ENCODE measurements at places on chromosomes 7 and 10. TPM values are rescaled to one million over a fixed set of nuclear protein-coding genes. Genes with fewer than 3 reads are reported as not detected.

- no peak for DNase-seq
Measured at GRCh38 chr7:144824360-144824759, 11.5 kb downstream of the TPK1 start.

DNA sequence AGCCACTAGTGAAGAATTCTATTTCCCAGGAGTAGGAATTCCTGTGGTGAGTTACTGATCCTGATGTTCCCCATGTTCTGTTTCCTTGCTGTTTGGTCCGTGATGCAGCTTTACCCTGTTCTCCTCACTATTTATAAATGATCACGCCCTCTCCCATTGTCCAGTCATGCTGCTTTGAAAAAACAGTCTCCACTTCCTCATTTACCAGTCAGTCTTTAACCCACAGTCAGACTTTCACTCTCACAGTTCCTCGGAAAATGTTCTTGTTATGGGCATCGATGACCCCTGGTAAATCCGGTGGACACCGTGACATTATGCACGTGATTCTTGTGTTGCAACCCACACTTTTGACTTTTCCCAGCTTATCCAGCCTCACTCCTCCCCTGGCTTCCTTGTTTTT, 14.4 kb downstream of the SCIN start:
- DNase-seq, result no peak

The BMS1 gene
- total RNA-seq, result 13.7 TPM

The TMEM213 gene
- not detected for total RNA-seq

GRCh38 chr10:25902002-25902401, 32.0 kb upstream of the MYO3A start:
- no peak for DNase-seq

The OPN1SW gene
- total RNA-seq, result not detected

The SEMA3D gene
- total RNA-seq, result 1.9 TPM

The LBX1 gene
- 0.10 TPM for total RNA-seq

The CABCOCO1 gene
- total RNA-seq, result 0.35 TPM

DNA sequence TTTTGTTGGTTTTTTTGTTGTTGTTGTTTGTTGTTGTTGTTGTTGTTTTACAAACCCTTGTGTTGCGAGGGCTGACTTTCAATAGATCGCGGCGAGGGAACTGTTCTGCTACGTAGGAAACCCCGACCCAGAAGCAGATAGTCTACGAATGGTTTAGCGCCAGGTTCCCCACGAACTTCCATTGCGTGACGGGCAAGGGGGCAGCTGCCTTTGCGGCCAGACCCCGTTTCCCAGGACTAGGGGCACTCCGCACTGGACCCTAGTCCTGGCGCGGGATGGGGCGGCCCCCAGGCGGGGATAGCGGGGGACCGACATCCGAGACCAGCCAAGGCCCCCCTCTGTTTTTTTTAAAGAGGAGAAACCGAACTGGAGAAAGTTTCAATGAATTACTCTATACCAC, 119.6 kb downstream of the LRRTM3 start:
- DNase-seq, result no peak
